ENCODE measurements at places on chromosomes 11 and 22.
A peak's percentile ranks its signal among the peaks of the same experiment; 100 is the strongest.

DNA sequence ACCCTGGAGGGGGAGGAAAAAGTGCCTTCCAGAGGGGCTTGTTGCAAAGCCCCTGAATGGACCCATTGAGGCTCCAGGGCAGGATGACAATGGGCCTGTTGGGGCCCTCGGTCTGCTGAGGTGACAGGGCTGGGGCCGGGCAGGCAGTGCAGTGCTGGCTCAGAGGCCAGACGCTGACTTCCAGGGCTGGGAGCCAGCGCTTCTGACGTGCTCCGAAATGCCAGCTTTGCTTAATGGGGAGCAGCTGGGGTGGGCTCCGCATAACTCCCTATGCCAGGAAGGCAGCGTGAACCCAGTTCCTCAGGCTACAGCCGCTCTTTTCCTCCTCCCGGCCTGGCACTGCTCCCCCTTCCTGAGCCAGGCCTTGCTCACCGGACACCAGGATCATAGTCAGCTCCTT, 17.7 kb downstream of the NAV2 start:
- DNase-seq = no peak

GRCh38 chr11:3165916-3166267, 782 bp upstream of the OSBPL5 start:
- DNase-seq = no peak

DNA sequence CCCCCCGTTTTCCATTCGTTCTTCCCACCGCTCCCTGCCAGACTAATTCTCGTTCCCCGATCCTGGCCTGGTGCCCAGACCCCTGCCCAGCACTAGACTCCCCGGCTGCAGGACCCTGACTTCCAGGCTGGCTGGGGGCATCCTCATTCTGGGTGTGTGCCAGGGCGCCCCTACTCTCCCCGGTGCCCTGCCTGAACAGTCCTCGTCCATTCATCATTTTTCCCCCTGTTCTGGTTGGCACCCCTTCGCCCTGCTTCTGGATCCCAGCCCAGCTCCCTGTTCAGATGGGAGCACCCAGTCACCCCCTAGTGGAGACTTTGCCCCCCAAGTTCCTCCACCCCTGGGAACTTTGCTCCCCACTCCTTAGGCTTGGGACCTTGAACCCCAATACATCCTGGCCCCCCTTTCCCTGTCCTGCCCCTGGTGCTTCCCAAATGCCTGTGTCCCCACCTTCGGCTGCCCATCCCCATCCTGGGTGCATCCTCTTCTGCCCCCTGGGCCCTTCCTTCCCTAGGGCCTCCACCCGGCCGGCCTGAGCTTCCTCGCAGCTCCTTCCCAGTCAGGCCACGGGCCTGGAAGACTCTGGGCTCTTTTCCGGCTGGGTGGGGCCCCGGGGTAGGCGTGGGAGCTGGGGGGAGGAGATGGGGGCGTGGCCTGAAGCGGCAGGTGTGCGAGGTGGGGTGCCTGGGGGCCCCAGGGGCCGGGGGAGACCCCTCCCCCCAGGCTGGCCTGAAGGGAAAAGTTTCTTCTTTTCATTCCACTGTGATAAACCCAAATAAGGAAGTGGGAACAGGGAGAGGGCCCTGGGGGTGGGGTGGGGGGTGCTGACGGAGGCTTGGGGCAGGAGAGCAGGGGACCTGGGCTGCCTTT, 908 bp downstream of the PLCB3 start:
- no peak for DNase-seq

- DNase-seq = no peak
Observed at GRCh38 chr22:21942407-21943343, 10.0 kb downstream of the PPM1F start.

GRCh38 chr11:19055016-19055415, 5.5 kb downstream of the MRGPRX2 start:
- DNase-seq = no peak

- no peak for DNase-seq
Observed at GRCh38 chr22:43974028-43974545, 18.8 kb downstream of the SAMM50 start.

- no peak for DNase-seq
Observed at GRCh38 chr11:103109818-103110388, 677 bp downstream of the DYNC2H1 start.

DNA sequence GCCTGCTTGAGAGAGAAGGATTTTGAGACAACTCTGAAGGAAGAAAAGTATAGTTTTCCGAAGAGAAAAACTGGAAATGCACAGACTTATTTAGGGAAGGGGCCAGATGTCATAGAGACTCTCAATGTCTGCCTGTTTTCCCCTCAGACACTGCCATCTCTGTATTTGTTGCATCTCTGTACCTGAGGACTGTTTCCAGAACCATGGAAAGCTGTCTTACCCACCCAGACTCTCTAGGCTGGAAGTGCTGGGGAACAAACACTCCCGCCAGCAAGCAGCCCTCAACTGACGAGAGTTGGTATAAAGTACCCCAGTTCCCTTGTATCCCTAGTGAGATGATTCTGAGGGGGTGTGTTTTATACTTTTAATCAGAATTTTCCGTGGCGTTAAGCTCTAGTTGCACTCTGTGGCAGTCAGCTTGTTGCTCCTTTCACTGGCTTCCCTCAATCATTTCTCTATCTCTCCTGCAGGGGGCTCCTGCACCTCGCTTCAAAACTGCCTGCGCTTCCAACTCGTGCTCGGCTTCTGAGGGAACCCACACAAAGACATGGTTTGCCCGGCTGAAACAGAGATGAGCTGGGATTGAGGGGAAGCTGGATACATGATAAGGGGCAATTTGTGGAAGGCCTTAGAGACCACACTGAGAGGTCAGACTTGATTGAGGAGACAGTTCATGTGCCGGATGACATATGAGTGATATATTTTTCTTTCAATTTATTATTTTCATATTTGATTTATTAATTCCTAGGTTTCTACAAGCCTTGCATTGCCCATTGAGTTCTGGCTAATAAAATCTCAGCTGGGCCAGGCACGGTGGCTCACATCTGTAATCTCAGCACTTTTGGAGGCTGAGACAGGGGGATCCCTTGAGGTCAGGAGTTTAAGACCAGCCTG, 36.9 kb upstream of the CLPB start:
- peak; percentile 44 for DNase-seq

DNA sequence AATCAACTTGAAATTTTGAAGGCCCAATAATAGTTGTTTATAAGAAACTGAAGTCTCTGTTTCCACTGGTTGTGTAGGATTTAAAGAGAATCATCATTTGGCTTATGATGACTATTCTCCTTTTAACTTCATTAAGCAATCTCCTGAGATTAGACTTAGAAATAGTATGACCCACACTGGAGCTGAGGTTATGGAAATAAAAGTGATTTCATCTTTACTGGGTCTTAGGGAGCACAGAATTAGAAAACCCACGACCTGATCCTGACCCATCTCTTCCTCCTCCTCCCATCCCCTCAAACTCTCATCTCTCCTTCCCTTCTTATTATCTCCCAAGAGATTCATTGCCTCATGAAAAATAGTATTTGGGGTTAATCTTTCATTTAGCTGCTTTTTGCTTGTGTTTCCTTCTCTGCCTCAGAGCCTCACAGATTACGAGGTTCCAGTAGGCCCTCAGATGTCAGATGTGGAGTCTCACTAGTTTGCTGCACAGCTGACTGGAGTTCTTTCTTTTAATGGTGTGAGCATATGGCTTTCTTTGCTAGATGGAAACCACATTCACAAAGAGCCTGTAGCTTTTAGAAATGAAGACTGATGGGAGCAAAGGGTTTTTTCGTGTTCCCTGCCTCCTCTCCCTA, 85.0 kb downstream of the ALX4 start:
- no peak for DNase-seq

DNA sequence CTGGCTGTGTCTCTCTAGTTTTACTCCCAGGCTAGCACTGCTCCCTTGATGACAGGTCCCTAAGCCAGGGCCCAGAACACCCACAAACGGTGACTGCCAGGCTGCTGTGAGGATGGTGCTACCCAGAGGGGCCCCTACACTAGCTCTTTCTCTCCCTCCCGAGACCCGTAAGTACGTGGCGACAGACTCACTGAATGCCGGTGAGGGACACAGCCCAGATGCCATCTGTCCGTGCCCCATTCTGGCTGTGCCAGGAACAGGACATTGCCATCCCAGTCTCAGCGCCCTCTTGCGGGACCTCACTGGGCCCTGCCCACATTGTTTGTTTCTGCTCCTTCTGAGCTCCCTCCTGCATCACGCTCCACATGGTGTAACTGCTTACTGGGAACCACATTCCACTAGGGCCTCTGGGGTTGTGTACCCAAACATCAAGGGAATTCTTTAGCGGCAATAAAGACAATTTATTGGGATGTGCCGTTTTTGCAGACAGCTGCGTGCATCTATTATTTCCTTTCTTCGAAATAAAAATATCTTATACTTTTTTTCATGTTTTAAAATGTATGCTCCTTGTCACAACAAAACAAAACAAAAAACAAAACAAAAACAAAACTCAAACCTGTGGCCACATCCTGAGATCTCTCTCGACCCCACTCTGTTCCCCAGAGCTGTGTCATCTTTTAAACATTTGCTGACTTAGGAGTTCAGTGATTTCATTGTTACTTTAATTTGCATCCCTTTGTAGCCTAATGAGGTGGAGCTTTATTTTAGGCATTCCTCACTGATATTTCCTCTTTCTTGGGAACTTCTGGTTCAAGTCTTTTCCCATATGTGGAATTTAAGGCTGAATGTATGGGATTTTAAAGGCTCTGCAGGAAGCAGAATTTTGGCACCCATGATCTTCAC, 4.4 kb upstream of the TPCN2 start:
- DNase-seq = no peak

DNA sequence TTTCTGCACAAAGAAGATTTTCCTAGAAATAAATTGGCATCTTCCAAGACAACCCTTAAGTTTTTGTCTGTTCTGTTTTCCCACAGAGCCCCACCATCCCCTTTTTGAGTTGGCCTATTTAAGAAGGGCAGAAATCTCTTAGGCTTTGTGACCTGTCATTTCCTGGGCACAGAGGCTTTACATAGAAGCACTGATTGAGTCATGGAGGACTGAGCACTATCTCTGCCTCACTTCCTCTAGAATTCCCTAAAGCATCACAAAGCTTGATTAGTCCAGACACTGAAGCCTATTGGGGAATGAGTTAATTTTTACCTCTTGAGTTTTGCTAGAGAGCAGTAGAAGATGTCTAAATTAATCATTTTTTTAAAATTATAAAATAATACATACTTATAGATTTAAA, 25.4 kb downstream of the TRIM44 start:
- no peak for DNase-seq

GRCh38 chr22:46187862-46188261, 37.5 kb downstream of the PPARA start:
- no peak for DNase-seq

GRCh38 chr22:48897645-48898370, 929.9 kb downstream of the BRD1 start:
- peak; percentile 24 for DNase-seq

DNA sequence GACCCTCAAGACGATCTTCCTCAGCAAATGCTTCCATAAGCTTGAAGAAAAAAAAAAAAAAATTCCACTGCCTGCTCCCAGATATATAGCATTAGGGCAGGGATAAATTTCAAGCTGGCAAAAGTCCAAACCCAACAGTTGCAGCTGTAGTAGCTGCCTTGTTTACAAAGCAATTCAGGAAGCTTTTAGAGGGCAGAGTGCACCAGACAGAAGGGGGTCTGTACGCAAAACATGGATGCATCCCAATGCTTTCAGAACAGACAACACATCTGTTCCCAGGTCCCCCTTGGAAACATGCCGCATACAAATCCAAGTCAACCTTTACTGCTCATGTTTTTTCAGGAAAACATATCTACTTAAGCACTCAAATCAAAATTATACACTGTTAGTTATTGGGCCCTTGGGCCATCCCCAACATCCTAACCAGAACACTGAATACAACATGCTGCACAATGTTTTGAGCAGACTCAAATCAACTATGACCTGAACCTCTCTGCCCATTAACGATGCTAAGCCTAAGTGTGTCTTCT, 94.5 kb downstream of the CADM1 start:
- DNase-seq = no peak

DNA sequence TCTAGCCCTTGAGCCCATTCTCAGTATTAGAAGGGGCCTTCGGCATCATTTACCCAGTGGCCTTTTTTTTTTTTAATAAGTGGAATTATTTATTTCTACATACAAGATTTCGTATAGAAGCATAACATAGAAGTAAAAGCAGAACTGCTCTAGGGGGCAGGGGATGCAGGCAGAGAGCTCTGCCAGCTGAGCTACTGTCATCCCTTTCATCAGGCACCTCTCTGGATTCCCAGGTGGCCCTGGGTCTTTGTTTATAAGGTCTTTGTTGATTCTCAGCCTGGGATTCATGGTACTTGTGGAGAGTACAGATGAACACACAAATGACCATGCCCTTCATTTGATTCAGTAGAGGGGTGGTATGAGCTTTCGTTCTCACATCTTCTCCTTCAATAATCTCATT, 66.4 kb downstream of the GAB2 start:
- DNase-seq = no peak
